ENCODE measurements at places on chromosomes 5 and 9.

DNA sequence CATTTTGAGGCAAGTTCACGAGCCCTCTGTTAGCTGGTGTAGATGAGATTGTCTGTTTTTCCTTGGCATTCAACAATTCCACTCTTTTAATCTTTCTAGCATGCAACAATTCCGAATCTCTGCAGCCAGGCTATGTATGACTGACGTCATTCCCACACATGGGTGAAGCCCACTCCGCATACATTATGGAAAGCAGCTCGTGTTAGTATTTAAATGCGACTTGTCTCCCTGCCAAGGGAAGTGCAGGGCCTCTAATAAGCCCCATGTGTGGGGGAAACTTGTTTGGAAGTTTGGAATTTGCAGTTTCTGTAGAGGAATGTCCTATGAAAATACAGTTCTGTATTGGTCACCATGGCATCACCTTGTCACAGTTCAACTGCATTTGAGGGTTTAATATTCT lies 146.0 kb upstream of the FBXL7 start:
- no peak for DNase-seq

DNA sequence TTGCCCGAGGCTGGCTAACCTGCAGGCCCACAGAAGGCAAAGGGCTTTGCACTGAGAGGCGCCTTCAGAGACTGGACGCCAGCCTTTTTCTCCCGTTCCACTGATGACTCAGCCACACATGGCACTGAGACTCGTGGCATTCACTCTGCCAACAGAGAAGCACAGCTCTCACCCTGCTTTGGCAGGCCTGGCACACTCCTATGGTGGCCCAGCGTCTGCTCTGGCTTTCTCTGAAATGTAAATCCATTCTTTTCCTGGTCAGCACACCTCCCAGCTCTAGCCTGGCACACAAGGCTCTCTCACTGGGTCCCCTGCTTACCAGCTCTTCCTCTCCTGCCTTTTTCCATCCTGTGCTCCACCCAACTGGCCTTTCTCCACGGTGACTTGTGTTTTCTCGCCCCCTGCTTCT lies 5.9 kb upstream of the MELK start:
- DNase-seq, result no peak

- DNase-seq, result no peak
Measured at GRCh38 chr9:117564839-117565238, 139.4 kb upstream of the TLR4 start.

GRCh38 chr9:117545846-117546245 lies 131.0 kb upstream of the ASTN2 start:
- DNase-seq, result no peak

DNA sequence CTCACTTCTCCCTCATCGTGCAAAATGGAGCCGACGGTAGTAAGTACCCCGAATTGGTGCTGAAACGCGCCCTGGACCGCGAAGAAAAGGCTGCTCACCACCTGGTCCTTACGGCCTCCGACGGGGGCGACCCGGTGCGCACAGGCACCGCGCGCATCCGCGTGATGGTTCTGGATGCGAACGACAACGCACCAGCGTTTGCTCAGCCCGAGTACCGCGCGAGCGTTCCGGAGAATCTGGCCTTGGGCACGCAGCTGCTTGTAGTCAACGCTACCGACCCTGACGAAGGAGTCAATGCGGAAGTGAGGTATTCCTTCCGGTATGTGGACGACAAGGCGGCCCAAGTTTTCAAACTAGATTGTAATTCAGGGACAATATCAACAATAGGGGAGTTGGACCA lies 979 bp downstream of the PCDHGA12 start:
- DNase-seq, result no peak

DNA sequence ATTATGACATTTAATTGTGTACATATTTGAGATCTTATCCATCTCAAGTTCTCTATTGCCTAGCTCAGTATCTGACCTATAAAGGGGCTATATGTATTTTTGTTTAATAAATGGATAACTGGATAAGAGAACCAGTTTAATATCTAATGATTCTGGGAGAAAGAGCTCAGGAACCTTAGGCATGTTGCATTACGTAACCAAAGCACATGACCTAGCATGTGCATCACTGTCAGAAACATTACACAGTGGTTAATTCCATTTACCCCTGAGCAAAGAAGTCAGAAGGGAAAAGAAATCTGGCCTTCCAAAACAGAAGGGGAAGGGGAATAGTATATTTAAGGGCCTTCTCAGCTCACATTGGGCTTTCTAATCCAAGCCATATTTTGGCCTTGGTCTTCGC lies 12.3 kb downstream of the PAPPA start:
- no peak for DNase-seq
